ENCODE measurements at places on chromosomes 2 and 18.
A peak's percentile ranks its signal among the peaks of the same experiment; 100 is the strongest.

DNA sequence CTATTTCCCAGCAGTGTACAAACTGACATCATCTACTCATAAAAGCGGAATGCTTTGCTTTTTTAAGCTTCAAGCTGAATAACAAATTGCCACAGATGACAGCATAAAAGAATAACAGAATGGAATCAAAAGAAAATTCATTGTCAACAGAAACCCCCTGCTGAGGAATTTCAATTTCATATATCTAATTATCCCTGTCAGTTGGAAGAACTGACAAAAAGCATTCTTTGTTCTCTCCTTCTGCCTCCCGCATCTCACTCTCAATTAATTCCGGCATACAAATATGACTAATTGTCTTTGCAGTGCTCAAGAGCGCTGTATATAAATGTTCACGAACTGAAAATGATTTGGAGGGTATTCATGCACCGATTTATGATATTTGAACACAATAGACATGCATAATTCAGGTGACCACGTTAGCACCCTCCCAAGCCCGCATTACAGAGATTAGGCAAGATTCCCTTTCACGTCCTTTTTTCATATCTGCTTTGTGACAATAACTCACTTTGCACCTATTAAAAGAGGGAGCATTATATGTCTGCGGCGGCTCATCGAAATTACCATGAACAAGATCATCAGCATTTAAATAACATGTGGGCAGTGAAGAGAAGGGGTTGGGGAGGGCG lies 277.7 kb upstream of the SALL3 start:
- no peak for DNase-seq

DNA sequence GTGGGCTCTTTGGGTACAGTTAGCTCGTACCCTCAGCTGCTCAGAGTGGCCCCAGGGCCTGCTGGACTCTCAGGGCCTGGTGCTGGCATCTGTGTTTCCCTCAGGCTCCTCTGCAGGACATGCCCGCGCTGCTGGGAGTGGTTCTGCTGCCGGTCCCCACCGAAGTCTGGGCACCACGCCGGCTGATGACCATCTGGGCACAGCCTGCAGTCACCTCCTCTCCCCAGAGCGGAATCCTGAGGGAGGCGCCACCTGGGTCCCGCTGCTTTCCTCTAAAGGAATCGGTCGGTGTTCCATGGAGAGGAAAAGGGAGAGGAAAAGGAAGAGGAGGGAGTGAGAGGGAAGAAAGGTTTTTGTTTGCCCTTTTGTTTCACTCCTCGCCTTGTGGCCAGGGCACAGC lies 43.6 kb downstream of the MC2R start:
- DNase-seq: no peak

DNA sequence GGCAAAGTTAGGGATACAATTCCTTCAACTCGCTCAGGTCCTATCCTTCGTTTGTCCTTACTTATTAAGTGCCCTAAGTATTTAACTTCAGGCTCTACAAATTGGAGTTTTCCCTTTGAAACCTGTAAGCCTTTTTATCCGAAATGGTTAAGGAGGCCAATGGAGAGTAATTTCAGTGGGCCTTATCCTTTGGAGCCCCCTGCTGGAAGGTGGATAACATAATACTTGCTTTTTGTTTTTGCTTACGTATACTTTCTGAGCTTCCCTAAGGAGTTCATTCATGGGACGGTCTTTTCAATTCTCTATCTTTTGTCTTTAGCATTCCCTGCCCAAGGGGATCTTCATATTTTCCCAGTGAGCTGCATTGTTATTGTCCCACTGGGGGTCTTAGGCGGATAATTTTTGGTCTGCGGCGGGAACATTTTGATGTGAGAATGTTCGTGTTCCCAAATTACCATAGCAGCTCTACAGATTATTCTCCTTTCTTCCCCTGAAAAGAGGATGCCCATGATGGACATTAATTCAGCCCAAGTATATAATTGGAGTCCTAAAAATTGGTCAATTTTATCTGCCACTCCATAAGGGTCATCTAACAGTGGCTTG lies 34.4 kb upstream of the TRAPPC8 start:
- DNase-seq: peak; percentile 55

DNA sequence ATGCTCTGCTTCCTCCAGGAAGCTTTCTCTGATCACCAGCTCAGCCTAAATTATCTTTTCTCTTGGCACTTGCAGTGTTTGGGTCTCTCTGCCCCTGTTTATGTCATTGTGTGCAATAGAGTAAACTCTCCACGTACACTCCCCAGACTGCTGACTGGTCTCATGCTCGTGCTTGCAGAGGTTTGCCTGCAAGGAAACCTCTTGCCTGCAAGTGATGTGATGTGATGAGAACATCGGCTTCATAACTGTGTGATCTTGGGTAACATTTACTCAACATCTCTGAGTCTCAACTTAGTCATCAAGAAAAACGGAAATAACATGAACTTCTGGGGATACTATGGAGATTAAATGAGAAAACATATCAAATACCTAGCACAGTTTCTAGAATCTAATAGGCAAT lies 92.3 kb downstream of the BIN1 start:
- peak; percentile 89 for DNase-seq

- peak; percentile 73 for DNase-seq
These were observed 49.5 kb downstream of the PTPRM start for GRCh38 chr18:7616661-7617060.

DNA sequence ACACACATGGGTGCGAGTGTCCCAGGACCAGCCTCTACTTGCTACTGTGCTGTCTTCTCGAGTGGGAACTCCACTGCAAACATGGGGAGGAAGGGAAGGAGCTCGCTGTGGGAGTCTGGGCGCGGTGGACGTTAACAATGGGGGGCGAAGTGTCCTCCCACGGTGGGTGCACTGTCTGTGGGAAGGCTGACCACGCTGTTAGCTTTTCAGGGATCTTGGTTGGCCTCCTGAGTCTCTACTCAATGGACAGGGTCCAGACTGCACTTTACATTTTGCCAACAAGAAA lies 146.7 kb downstream of the MBP start:
- DNase-seq: no peak

DNA sequence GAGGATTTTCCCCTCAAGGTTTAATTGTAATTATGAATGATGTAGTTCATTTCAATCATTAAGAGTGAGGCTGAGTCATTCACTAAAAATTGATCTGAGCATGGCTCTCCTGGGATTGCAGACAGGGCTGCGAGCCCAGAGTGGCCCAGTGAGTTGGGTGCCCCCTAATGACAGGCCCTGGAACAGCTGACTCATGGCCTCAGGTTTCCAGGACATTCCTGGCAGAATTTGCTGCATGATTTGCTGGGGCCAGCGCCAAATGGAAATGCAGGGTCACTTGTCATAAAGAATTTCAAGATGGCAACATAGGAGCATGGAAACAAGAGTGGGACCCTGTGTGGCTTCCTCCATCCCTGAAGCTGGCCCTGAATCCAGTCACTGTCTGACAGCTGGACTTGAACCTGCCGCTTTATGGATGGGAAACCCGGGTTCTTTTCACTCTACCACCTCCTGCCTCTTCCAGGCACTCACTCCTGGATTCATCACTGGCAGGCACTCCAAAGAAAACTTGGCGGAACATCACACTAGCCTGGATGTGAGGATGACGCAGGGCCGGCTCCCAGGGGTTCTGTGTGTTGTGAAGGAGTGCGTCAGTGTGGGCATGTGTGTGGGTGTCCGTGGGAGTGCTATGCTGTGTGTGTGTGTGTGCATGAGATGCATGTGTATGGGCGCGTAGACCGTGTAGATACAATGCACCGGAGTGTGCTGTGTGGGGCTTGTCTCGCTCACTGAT lies 15.2 kb downstream of the OTOF start:
- peak; percentile 77 for DNase-seq

DNA sequence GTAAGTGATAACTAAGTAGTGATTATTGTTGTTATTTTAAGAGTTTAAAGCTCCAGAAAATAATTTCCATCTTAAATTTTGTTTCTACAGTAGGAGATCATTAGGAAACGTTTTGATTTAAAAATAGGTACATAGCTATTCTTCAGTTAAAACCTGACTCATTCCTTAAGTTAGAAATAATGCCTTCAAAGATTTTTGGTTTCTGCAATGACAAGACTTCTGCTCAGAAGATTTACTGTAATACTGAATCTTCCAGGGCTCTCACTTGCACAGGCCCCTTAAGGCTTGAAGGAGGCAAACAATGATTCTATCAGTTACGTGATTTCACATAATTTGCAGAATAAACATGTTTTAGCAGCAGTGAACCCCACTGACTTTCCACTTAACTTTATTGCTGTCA lies 333.7 kb downstream of the RAD51AP2 start:
- no peak for DNase-seq

DNA sequence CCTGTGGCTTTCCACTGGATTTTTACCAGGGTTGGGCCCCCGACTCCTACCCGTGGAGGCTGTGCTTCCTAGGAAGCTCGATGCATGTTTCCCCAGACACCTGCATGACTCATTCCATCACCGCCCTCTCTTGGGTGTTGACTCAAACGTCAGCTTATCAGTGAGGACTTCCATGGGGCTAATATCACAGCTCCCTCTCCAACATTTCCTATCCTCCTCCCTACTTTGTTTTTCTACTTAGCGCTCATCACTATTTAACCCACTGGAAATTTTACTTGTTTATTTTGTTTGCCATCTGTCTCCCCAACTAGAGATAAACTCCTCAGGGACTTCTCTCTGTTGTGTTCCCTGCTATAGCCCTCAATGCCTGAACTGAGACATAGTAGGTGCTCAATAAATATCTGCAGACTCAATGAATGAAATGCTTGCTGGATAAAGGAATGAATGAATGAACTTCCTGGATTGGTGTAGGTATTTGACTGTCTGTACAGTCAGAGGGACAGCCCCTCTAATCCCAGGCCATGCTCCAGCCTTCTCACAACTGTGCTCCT lies 89.7 kb upstream of the MSH2 start:
- no peak for DNase-seq

- DNase-seq: peak; percentile 85
These were observed 10.2 kb upstream of the IMP4 start for GRCh38 chr2:130332271-130333073.

DNA sequence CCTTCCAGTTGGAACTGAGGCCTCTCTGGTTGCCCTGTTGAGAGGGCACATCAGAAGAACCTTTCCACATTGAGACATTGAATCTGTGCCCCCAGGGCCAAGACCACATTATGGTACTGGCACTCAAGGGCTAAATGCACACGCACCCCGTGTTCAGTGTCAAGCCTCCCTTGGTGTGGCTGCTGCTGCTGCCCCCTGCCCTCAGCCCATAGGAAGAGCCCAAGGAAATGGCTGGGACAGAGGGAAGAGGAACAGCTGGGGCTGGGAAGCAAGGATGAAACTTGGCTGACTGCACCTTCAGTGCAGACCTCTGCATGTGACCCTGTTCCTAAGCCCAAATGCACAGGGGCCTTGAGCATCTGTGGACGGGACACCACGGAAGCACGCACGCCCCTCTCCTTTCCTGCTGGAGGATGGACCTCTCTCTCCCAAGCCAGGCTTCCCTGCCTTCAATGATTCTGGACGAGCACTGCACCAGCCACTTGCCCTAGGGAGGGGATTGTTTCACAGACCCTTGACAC lies 40.2 kb downstream of the NIFK start:
- DNase-seq: no peak

GRCh38 chr2:106561356-106561755 lies 74.2 kb downstream of the CD8B2 start:
- no peak for DNase-seq

GRCh38 chr18:62131301-62131909 lies 55.5 kb downstream of the PIGN start:
- DNase-seq: peak; percentile 72

- DNase-seq: peak; percentile 49
These were observed 204.6 kb downstream of the TRIB2 start for GRCh38 chr2:12921321-12921720.

- DNase-seq: peak; percentile 80
These were observed 42.0 kb downstream of the RDH14 start for GRCh38 chr2:18518116-18519111.

DNA sequence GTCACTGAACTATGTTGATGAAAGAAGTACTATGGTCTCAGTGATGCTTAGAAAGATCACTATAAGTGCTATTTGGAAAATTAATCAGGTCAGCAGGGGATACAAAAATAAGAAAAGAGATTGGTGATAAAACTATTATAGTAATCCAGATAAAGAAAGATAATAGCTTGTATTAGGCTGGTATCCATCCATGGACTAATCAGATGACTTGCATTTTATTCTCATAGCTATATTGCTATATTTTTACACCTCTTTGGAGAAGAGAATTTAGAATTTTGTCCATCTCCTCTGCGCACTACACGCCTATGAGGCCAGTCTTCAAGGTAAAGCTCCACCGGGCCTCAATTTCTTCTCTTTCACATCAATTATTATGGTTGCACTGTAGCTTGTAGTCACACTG lies 635.1 kb upstream of the DDX18 start:
- no peak for DNase-seq

All from EH (cell line).